ENCODE measurements at places on chromosomes 13 and 19.

DNA sequence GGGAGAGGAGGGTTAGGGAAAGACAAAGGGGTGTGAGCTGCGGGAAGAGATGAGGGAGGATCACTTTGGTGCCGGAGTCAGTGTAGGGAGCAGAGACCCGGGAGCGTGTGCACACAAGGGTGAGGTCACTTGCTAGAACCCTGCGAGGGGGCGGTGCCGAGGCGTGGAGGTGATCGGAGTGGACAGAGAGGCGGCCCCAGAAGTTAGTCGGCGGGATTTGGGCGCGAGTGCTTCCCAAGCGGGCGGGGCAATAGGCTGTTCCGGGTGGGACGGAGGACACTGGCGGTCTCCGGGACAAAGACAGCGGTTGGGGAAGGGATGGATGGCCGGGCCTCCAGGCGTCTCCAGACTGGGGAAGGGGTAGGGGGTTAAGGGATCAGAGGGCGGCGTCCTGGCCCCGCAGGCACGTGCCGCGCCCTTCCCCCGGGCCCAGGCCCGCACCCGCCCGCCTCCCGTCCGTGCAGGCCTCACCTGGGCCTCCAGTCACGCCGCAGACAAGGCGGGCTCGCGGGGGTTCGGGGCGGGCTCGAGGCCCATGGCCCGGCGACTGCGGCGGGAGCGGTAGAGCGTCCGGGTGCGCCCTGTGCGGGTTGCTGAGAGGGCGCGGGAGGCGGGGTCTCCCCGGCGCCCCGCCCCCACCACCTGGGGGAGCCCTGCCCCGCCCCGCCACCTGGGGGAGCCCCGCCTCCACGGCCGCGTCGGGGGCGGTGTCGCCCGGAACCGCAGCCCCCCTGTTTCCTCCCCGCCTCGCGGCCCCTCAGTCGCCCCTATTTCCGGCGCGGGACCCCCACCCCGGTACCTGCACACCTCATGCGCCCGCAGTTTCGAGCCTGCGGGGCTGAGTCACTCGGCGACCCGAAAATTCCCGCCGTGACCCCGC lies at the start of gene LPAR2:
Gene LPAR2 (minus strand): TSS at position 600 of the 880 bp plus-strand sequence. CDS start 945 bp downstream, outside the sequence.
- DNase-seq, result no peak

- no peak for DNase-seq
Measured at GRCh38 chr13:66087269-66087710, 1142.8 kb downstream of the PCDH9 start.

DNA sequence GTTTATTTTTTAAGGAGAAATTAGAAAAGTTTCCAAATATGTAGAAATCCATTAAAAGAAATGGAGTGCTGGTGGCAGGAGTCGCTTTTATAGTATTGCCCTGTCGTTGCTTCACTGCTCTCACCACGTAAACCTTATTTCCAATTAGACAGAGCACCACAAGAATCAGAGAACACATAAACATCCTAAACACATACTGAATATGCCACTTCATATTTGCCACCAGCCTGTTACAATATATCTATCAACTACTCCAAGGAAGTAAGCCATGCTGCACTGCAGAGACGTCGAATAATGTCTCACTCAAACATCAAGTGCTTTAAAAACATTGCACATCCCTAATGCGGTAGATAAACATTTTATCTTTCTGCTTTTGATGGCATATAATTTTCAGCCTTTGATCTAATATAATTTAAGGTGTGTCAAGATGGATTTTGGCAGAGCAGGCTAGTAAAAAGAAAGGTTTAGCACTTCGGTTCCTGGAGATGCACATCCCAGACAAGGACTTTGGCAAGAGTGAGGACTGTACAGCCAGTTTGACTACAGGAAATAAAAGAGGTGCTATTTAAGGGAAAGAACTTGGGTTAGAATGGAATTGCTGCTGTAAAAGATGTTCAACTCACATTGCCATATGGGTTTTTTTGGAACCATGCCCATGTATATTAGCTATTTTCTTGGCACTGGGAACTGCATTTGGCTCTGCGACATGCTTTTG lies 932.3 kb downstream of the EFNB2 start:
- DNase-seq, result no peak

GRCh38 chr19:6227156-6227935 lies 52.4 kb downstream of the MLLT1 start:
- DNase-seq, result no peak

DNA sequence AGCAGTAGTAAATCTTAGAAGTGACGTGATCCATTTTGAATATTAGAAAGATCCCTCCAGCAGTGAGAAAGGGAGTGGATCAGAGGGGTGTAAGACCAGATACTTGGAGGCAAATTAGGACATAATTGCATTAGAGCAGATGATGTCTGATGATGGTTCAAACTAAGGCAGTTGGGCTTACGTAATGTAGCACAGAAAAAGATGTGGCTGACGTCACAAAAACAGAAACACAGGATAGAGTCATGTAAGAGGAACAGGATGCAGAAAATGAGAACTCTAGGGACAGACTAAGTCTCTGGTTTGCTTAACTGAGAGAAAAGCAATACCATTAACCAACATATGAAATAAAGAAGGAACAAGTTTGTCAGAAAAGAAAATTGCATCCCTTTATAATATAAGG lies 392.5 kb upstream of the DACH1 start:
- DNase-seq, result no peak

DNA sequence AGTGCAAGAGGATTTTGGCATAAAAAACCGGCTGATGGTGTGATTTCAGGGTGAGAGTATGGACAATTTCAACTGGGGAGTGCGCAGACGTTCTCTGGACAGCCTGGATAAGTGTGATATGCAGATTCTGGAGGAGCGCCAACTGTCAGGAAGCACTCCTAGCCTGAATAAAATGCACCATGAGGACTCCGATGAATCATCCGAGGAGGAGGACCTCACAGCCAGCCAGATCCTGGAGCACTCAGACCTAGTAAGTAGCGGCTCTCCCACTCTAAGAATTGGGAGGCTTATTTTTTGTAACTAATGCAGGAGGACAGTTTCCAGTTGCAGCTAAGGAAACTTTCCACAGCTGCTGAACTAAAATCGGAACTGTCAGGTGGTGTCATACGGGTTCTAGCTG lies 53.6 kb downstream of the ZAR1L start:
- no peak for DNase-seq

DNA sequence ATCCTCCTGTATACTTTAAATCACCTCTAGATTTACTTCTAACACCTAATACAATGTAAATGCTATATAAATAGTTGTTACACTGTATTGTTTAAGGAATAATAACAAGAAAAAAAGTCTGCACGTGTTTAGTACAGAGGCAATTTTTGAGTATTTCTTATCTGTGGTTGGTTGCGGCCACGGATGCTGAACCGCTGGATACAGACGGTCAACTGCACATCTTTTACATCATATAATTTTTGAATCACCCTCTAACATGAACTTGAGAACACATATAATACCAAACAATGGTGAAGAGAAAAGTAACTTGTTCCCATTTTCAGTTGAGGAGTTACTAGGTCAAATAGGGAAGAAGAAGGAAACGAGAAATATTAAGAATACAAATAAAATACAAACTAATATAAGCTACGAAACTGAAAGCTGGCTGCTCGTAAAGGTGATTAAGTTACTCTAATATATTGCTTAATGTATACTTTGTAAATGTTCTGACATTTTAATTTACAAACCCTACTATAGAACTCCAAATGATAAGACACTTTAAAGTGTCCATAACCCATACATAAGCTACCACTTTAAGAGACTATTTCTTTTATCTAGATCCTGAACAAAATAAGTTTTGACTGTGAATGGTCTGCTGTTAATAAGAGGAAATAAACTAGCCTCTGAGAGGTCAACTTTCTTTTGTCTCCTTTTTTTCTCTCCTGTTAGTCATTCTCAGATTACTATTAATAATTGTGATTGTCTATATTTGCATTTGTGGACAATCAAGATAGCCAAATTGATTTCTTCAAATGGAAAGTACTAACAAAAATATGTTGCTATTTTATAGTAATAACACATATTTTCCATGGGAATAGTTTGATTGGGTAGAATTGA lies 457.4 kb downstream of the DIAPH3 start:
- no peak for DNase-seq

GRCh38 chr19:45150751-45151281 lies 10.0 kb downstream of the NKPD1 start:
- DNase-seq, result no peak

GRCh38 chr13:38775085-38775484 lies 88.2 kb downstream of the FREM2 start:
- no peak for DNase-seq

- no peak for DNase-seq
Measured at GRCh38 chr19:53461866-53462265, 5.7 kb upstream of the ZNF813 start.

DNA sequence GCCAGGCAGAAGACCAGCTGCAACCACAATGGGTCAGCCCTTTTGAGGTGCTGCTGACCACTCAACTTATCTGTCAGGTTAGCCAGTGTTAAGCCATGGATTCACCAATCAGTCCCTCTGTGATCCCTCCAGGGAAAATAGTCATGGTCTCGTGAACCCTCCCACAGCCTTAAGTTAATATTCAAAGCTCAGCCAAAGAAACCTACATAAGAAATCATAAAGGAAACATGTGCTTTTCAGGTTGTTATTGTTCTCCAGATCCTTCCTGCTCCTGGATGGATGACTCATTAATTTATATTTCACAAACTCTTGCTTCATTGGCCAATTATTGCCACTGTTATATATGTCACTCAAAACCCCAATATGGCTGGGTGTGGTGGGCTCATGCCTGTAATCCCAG lies 161.9 kb downstream of the B3GLCT start:
- no peak for DNase-seq

- DNase-seq, result no peak
Measured at GRCh38 chr13:47349211-47349610, 452.4 kb upstream of the HTR2A start.

DNA sequence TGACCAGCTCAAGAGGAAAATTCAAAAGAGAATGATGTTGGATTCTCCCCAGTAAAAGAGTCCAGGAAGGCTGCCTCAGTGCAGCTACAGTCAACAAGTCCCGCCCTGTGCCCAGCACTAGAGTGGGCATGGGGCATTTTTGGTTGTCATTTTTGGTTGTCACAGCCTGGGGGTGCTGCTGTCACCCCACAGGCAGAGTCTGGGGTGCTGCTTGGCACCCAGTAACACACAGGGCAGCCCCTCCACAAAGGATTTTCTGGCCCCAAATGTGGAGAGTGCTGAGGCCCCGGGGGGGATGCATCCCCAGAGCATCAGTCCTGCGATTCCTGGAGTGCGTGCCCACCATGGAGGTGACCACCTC lies 28.2 kb upstream of the TMEM255B start:
- no peak for DNase-seq

GRCh38 chr19:44903216-44903601 lies 2.4 kb upstream of the APOE start:
- no peak for DNase-seq

GRCh38 chr19:21607449-21607848 lies 102.0 kb downstream of the ZNF429 start:
- DNase-seq, result no peak

GRCh38 chr13:84961023-84961422 lies 838.2 kb downstream of the SLITRK6 start:
- no peak for DNase-seq

DNA sequence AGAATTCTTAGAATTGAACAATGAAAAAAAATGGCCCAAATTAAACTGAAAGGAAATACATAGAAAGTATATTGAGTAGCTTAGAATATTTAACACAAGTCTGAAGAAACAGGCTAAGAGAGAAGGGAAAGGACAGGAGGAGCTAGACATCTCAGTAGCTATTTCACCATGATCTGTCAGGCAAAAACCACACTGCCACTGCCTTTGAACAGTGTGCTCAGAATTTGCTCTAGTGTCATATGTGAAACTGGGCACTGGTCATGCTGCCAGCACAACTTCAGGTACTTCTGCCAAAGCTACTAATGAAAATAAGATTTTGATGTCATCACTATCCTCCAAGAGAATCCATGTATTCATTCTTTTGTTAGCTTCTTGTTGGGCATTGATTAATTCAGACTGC lies 1280.8 kb upstream of the PCDH20 start:
- no peak for DNase-seq

DNA sequence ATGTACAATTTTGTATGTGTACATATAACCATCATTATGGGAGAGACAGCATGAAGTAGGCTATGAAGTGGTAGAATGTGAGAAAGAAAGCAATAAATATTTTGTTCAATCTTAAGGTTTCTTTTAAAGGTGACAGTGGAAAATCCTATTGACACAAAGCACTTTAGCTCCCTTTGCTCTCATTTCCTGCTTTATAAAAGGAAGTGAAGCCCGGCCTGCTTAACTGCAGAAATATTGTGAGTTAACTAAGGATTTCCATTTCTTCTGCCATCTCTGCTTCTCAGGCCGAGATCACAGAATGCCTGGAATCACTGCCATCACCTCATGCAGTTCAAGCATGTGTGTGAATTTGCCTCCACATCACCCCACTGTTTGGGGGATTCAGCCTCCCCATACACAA lies 83.5 kb downstream of the FRY start:
- no peak for DNase-seq

DNA sequence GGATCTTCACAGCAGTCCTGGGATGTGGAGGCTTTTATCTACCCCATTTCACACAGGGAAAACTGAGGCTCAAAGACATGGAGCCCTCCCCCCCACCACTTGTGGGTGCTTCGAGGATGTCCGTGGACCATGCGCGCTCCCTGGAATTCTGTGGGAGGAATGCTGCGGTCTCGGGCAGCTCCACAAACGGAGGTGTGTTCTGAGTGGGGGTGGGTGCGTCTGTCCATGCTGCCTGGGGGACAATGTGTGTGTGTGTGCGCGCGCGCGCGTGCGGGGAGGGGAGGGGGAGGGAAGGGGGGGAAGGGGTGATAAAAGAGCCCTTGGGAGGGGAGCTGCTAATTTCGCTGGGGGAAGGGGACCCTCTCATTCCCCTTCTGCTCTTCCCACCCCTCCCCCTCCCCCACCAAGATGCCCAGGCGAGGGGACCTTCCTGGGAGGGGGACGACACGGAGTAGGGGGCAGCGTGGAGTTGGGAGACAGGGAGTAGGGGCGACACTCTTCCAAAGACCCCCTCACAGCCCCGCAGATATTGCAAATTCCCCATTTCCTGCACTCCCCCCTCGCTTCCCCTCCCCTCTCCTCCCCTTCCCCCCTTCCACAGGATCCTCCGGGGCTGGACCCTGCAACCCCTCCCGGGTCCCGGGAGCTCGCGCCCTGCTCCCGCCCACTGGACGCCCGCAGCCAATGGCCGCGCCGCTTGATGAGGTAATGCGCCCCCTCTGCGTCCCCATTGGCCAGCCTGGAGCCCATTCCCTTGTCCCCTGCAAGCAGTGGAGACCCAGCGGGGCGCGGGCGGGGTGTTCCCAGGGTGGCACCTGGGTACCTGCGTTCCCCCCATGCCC lies 18.9 kb upstream of the ZNRF4 start:
- DNase-seq, result no peak

DNA sequence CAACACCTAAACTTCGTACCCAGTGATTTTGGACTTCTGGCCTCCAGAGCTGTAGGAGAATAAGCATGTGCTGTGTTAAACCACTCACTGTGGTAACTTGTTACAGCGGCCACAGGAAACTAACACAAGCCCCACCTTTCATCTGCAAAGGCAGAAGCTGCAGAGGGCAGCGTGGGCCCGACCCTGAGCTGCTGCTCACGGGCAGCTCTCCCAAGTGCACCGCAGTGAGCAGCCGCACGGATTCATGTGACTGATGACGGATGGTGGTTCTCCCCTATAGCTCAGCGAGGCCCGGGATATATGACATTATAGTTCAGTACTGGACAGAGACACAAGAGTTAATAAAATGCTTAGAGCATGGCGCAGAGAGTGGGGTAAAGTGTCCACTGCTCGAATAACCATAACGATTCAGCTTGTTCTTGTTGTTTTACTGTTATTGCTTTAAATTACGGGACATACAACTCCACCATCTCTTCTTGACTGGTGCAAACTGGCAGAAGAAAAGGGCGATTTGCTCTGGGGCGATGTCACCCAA lies 21.9 kb downstream of the VRK3 start:
- no peak for DNase-seq

- DNase-seq, result no peak
Measured at GRCh38 chr13:72246396-72246795, 379.4 kb upstream of the DACH1 start.
